Naive B cell (primary cell): ENCODE measurements at places on chromosomes 5 and 9.

DNA sequence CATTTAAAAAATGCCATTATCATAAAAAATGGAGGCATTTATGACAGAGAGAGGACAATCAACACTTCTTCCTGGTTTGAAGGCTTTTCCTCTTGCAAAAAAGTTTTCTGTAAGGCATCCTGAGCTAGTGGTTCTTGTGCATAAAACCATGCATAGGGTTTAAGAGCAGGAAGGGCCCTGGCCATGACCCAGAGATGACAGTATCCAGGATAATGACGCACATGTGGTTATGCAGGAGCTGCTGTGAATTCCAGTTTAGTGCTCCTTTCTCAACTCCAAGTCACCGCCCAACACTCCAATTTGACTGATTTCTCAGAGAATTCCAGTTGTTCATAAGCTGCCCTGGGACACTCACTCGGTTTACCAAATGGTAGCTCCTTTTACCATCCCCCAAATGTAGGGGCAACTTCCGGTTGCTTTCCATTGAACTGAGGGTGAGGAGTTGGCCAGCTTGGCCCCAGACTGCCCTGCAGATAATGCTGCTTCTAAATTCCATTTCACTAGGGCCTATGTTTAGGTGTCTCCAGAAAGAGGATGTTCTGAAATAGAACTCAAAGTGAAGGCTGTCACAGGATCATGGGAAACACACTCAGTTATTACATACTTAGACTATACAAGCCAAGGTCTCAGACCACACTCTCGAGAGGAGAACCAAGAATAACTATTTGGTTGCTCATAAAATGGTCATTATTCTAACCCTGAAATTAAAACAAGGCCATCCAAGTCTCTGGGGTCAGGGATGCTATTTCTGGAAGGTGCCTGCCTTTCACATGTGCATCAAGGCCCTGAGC is 179.1 kb downstream of the SLIT3 start:
- DNase-seq = no peak

DNA sequence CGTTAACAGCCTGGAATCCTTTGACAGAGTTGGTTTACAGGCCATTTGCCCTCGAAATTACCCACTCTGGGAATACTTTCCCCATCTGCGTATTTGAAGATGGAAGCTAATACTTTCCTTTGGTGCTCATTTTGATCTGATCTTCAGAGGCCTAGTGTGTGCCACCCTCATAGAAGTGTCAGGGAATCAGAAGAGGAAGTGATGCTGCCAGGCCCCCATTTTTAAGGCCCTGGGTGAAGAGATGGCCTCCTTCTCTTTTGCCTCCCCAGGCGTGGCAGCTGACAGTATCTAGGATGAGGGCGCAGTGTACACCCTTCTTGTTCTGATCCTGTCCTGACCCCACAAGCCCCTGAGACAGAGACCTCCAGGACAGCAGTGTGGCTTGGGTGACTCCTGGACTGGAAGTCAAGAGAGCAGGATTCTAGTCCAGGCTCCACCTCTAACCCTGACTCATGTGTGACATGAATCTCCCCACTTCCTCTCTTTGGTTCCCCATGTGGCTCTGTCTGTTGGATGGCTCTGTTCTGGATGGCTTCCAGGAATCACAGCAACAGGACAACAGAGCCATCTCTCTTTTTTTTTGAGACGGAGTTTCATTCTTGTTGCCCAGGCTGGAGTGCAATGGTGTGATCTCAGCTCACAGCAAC is 27.8 kb downstream of the CSF1R start:
- DNase-seq = no peak

- no peak for DNase-seq
Measured at GRCh38 chr9:77839459-77840140, 191.5 kb upstream of the GNA14 start.

DNA sequence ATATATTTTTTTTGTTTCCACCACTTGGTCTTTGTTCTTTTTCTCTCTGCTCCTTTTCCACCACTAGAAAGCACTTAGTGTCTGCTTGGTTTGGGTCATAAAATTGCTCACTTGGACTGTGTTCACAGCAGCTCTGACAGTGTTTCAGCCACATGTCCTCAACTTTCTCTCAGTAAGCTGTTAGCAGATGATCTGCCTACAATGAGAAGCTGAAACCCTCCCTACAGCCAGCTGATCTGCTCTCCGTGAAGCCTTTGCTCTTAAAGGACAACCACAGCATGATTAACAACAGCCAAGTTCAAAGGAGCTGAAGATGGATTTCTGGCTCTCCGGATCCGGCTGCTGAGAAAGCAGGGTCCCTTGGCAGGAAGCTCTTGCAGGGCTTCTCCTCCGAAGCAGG is 31.6 kb downstream of the PRLR start:
- DNase-seq = no peak

GRCh38 chr5:65244031-65244430 is 237.7 kb downstream of the ADAMTS6 start:
- no peak for DNase-seq

- DNase-seq = no peak
Measured at GRCh38 chr5:110852053-110852452, 113.2 kb downstream of the SLC25A46 start.

DNA sequence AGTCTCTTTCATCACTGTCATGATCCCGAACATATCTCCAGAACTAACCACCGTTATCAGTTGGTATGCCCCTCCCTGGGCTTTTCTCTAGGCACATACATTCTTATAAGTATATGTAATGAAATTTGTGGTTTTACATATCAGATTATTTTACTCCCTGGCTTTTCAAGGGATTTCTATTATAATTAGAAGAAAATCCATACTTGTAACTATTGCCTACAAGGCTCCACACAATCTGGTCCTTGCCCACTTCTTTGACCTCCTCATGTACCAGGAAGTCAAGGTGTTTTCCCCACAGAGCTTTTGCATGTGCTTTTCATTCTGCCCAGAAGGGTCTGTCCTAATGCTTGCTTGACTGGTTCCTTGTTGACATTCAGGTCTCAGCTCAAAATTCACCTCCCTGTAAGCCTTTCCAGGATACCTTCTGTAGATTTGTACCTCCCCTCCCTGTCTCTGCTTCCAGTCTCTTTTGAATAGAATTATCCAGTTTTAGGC is 33.6 kb upstream of the HSD17B4 start:
- peak; percentile 48 for DNase-seq

DNA sequence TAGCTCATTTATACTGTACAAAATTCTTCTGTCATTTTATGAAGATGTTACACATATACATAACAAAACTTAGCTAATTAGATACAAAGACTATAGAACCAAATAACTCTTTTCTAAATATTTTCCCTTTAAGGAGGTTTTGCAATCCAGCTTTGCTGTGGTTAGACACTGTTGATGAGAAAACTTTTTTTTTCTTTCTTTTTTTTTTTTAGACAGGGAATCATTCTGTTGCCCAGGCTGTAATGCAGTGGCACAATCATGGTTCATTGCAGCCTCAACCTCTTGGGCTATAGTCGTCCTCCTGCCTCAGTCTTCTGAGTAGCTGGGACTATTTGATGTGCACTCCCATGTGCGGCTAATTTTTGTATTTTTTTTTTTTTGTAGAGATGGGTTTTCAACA is 38.5 kb upstream of the CDKN2B start:
- DNase-seq = no peak

DNA sequence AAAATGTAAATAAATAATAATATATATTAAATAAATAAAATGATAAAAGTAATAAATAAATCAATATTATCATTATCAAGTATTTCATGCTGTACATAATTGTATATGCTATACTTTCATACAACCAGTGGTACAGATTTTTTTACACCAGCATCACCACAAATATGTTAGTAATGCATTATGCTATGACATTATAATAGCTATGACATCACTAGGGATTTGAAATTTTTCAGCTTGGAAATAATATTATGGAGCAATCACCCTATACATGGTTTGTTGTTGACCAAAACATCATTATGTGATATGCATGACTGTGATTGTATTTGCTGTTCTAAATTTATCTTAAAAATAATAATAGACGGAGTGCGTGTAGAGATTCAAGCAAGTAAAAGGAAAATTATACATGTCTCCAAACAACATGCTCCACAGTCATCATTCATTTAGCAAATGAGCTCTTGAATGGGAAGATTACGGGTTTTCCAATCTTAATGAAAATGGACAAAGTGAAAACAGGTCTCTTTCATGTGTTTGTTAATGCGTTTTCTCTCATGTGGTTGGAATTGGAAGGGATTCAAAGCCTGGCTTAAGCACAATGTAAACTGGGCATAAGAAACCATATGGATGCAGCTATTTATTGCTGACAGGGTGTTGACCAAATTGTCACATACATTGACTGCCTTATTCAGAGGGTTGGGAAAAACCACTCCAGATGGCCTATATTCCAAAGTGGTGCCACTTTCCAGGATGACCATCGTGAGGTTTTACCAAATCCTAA is 643.0 kb upstream of the RGMB start:
- no peak for DNase-seq

DNA sequence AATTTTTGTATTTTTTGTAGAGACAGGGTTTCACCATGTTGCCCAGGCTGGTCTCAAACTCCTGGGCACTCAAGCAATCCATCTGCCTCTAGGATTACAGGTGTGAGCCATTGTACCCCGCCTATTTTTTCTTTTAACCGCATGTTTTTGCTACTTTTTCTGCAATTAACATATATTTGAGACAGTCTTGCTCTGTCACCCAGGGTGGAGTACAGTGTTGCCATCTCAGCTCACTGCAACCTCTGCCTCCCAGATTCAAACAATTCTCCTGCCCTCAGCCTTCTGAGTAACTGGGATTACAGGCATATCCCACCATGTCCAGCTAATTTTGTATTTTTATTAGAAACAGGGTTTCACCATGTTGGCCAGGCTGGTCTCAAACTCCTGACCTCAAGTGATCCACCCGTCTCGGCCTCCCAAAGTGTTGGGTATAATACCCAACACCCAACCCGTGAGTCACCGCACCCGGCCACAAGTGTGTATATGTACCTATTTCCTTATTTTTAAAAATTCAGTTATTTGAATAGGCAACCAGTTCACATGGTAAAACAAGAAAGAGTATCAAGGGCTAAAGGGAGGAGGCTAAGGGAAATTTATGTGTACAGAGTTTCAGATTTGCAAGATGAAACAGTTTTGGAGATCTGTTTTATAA is 13.3 kb downstream of the PHAX start:
- DNase-seq = no peak

- DNase-seq = no peak
Measured at GRCh38 chr9:6838158-6838557, 80.4 kb downstream of the KDM4C start.

- DNase-seq = no peak
Measured at GRCh38 chr5:143106174-143106573, 297.3 kb downstream of the NR3C1 start.

- DNase-seq = no peak
Measured at GRCh38 chr5:65620021-65620420, 4.1 kb downstream of the TRIM23 start.

DNA sequence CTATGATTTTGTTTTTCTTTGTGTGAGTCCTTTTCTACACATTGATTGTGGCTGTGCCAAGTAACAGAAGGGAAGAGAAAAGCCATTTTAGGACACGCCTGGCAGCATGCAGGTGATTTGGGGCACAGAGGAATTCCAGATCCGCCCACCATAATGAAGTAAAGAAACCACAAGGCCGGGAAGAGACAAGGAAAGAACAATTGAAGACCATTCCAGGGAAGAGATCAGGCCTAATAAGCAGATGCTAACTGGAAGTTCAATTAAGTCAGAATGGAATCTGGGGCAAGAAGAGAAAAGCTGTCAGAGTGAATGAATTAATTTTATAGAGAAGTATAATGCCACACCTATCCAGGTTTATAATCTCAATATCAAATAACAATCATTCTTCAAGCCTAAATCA is 110.2 kb upstream of the ISL1 start:
- DNase-seq = no peak

- DNase-seq = no peak
Measured at GRCh38 chr5:177547736-177548135, 6.6 kb downstream of the FAM193B start.

GRCh38 chr9:97740848-97741821 is 44.0 kb upstream of the XPA start:
- DNase-seq = peak; percentile 20

DNA sequence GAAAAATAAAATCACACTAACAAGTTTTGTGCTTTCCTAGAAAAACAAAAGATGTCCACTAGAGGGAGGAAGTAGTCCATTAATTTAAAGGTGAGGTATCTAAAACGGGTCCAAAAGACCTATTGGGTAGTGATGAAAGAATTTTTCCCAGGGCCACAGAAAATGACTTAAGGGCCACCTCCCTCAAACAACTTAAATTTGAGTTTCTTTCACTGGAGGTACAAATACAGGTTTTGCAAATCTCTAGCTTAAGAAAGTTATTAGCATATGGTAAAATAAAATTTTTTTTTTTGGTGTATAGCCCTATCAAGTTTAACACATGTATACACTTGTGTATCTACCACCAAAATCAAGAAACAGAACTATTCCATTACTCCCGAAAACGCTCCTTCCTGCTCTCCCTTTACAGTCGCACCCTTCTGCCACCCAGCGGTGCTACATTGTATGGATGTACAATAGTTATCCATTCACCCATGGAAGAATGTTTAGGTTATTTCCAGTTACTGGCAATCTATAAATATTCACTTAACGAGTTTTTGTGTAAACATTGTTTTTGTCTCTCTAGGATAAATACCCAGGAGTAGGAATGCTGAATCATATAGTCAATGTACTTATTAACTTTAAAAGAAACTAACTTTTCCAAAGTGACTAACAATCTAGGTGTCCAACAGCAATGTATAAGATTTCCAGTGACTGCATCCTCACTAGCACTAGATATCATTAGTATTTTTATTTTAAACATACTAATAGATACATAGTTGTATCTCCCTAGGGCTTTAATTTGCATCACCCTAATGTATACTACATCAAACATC is 21.9 kb downstream of the DEPDC1B start:
- DNase-seq = peak; percentile 16

GRCh38 chr5:61618577-61618976 is 286.5 kb downstream of the ZSWIM6 start:
- DNase-seq = no peak

GRCh38 chr9:111035543-111036428 is 2.5 kb downstream of the LPAR1 start:
- no peak for DNase-seq

DNA sequence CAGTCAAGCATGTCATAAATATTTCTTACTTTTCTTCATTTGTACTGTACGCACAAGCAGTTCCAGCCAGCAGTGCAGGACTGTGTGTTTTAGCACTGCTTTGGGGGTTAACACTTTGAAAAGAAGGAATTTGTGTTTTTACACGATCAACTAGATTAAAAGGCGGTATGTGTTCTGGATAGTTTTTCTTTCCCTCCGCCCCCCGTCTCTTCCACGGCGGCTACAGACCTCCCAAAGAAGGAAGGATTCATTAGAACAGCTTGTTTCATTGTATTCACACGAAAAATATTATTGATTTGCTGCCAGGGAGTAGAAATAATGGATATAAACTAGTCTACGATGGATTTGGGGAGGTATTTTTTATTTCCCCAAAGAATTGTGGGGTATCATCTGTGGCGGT is 336.8 kb upstream of the RFX3 start:
- no peak for DNase-seq
